ENCODE measurements at places on chromosomes 1 and 21.

GRCh38 chr1:246537887-246538286 lies 28.2 kb downstream of the TFB2M start:
- no peak for DNase-seq

- DNase-seq: no peak
Observed at GRCh38 chr1:203057911-203058675, 27.7 kb downstream of the MYOG start.

DNA sequence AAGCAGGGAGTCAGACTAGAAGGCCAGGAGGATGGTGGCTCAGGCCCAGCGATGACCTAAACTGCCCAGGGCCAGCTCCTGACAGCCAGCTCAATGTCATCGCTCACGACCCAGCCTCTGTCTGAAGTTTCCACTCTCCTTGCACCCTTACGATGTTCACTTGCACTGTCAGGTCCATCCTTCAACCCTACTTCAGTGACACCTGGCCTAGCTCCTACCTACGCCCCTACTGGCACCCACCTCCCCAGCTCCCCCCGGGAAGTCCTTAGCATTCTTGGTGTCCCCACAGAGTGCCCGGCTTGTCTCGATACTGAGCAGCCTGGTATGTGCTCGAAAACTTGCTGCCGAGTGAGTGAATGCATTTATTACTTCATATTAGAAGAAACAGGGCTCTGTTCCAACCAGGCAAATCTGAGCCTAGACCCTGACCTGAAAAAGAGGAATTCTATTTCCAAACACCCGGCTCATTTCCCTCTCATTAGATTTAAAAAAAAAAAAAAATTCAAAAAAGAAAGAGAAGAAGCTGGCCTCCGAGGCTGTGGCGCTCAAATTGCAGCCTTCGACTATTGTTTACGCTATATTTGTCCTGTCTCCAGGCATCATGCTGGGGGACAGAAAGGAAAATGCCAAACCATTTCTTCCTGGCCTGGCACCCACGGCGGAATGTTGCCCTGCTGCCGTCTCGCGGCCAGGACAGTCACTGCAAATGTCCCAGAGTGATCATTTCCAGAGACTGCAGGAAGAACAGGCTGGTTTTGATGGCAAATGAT lies 29.8 kb upstream of the LRRC38 start:
- peak; percentile 55 for DNase-seq

DNA sequence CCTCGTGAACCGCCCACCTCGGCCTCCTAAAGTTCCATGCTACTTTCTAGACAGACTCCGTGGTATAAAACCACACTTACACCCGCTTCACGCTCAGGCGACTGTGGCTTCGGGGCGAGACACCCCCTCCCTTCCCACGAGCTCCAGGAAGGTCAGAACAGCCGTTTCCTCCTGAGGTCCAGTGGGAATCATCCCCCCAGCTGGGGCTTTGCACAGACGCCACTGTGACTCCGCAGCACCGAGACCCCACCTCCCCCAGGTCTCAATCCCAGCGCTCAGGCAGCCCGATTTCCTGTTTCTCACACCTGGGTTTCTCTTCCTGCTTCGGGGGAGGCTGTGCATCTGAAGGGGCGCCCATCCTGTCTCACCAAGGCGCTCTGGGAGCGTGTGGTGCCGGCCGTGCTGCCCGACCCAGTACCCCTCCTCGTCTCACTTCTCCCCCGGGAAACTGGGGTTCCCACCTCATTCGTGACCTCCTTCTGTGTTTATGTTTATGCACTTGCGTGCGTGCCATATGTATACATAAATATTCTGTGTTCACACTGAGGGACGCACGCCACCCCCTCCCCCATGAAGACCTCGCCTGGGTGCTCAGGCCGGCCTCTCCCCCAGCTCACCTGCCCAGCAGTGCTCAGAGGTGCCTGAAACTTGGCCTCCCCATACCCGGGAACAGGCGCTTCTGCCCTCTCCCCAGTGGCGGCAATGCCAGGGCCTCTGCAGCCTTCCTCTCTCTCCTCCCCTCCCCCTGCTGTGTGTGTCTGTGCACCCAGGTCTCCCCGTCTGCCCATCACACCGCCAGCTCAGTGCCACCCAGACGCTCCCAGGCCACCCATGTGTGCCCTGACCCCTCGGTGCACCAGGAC lies 14.6 kb downstream of the SLC35E2B start:
- DNase-seq: peak; percentile 20

DNA sequence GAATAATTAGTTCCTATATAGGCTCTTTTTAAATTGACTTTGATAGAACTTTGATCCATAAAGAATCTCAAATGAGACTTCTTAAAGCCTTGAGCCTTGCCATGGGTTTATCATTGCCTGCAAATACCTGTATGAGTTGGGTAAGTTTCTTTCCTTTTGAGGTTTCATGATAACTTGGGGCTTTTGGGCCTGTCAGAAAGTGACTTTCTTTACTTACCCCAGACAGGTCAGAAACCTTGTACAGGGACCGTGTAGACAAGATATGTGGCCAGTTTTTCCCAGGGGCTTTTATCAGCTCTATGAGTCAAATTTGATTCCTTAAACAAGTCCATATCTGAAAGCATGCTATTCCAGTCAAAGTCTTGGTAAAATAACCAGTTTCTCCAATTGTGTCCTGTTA lies 17.3 kb downstream of the KCTD3 start:
- no peak for DNase-seq

GRCh38 chr1:13921190-13921589 lies 221.2 kb downstream of the PRDM2 start:
- no peak for DNase-seq

DNA sequence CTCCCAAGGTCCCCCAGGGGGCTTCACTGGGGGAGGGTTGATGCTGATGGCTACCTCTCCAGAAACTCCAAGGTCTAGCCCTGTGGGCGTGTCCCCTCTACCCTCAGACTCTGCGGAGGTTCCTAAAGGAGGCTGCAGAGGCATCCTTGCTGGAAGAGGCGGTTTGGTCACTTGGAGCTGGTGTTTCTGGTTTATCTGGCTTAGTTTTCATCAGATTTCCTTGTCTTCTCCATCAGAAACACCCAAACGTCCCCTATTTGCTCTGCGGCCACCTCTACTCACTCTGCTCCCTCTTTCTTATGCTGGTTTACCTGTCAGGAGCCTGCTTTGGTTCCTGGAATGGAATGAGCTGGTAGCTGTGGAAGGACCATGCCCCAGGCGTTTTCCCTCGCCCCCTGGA lies 2.5 kb downstream of the PKP1 start:
- no peak for DNase-seq

DNA sequence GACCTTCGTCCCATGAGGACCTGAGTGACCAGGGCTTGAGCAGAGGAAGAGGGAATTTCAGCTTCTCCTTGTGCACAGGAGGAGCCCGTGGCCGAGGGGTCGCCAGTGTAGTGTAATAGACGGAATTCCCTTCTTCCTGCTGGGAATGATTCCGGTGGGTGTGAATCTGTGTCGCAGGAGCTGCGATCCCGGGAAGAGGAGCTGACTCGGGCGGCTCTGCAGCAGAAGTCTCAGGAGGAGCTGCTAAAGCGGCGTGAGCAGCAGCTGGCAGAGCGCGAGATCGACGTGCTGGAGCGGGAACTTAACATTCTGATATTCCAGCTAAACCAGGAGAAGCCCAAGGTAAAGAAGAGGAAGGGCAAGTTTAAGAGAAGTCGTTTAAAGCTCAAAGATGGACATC lies 34.4 kb downstream of the MAP3K21 start:
- no peak for DNase-seq

GRCh38 chr21:26550326-26550725 lies 22.8 kb downstream of the CYYR1 start:
- no peak for DNase-seq

GRCh38 chr1:24600551-24600950 lies 42.6 kb upstream of the SRRM1 start:
- DNase-seq: no peak

GRCh38 chr1:100346387-100346786 lies 5.9 kb upstream of the CDC14A start:
- no peak for DNase-seq

DNA sequence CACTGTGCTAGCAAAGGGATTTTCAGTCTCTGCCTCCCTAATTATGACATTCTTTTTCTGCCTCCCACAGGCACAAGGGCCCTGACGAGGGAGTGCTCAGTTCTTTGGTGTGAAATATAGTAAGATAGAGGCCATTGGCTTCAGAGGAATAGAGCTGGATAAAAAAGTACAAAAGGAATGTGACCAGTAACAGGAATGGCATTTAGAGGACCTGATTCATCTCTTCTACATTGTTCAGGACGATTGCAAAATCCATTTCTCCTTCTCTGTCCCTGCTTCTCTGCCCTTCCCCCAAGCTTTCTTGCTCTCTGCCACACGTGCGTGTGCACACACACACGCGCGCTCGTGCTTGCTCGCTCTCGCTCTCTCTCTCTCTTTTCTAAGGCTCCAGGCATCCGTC lies 668.2 kb downstream of the KIF26B start:
- DNase-seq: no peak

DNA sequence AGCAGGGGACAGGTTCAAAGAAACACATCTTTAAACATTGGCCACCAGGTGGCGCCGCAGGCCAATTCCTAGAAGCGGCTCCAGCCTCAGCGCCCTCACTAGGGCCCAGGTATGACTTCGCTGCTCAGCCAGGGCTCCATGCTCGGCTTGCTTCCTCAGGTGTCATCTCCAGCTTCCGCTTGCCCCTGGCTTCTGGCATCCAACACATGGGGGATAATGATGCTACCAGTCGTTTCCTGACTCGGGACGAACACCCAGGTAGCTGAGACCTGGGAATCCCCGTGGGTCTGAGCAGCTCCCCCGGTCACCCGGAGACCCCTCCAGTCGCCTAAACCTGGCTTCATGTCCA lies 8.5 kb upstream of the MEX3A start:
- peak; percentile 79 for DNase-seq
